Caco-2 (cell line): ENCODE measurements at places on chromosomes 2 and 18. TPM values are rescaled to one million over a fixed set of nuclear protein-coding genes. Genes with fewer than 3 reads are reported as not detected.

The UGT1A10 gene
- 0.77 and 1.0 TPM in 2 replicates for total RNA-seq

DNA sequence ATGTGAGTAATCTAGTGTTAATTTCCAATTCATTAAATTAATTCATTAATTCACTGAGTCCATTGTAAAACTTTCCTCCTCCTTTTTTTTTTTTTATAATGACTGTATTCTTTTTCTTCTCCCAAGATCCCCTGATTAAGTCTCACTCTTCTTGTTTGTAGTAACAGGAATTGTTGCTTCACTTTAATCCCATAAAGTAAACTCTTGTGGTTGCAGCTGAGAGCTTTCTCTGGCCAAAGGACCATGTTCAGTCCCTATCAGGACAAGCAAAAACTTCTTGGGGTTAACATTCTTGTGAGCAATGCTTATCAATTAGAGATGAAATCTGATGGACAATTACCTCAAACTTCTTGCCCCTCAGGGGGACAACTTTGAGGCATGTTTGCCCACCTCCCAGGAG lies 400.2 kb upstream of the SPHKAP start:
- no peak for DNase-seq

DNA sequence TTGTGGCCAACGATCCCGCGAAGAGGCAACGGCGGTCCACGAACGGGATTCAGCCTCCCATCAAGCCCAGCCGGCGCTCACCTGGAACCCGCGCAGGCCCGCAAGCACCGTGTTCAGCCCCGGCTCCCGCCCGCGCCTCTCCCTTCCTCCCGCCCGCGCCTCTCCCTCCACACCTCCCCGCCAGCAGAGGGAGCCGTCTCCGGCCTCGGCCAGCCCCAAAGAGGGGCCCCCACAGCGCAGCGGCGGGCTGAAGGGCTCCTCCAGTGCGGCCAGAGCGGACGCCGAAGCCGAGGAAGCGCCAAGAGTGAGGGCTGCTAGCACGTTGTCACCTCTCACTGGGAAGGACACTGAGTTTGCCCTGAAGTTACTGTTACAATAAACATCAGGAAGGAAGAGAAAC lies 55.3 kb upstream of the LAPTM4A start:
- no peak for DNase-seq

- DNase-seq: no peak
Measured at GRCh38 chr18:62663731-62664336, 51.5 kb upstream of the PHLPP1 start.

DNA sequence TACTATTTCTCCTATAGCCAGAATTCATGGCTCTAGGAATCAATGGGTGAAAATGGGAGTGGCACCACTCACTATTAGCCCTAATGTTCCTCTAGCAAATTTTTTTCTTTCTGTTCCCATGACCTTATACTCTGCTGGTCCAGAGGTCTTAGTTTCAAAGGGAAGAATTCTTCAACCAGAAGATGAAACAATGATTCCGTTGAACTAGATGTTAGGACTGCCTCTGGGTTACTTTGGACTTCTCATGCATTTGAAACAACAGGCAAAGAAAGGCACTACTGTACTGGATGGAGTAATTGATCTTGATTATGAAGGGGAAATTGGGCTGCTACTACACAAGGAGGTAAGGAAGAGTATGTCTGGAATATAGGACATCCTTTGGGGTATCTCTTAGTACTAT lies 18.6 kb upstream of the ADCYAP1 start:
- DNase-seq: no peak
